Activated CD4-positive, alpha-beta T cell treated with anti-CD3 and anti-CD28 coated beads, Interleukin-2, amount 50 U/mL, for 1 hour (primary cell): ENCODE measurements at places on chromosomes 4 and X.

DNA sequence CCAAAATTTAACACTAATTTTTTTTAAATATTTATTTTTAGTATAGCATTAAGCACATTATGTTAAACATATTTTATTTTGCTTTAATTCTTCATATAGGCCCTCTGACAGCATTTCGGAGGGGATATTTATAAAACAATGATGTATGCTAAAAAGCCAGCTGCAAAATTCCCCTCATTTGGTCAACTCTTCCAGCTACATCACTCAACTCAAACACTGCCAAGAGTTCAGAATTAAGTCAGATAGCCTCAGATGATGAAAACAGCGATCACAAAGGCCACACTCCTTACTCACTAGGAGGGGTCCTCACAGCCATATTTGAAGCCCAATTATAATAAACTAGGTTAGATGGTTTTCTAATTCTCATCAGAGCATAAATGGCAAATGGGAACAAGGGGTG lies 146.6 kb downstream of the ADAMTS3 start:
- no peak for DNase-seq

- no peak for DNase-seq
Measured at GRCh38 chrX:23575281-23575680, 92.0 kb upstream of the PRDX4 start.

- DNase-seq = no peak
Measured at GRCh38 chr4:60201052-60201673, 999.0 kb upstream of the ADGRL3 start.

DNA sequence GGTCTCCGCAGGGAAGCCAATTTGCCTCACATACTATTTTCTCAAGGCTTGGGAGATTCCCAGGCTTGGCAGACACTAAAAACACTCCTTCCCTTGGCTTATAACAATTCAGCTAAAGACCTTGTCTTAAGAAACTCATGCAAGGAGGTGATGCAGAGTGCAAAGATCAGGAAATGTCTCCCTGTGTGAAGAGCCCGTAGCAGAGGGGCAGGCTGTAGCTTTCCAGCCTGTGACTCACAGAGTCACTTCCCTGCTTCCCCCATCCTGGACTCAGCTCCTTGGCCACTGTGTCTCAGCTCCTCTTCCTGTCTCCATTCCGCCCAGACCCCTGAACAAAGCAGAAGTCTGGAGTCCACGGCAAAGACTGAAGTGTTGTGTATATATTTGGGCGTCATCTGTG lies 56.1 kb downstream of the KDR start:
- no peak for DNase-seq

DNA sequence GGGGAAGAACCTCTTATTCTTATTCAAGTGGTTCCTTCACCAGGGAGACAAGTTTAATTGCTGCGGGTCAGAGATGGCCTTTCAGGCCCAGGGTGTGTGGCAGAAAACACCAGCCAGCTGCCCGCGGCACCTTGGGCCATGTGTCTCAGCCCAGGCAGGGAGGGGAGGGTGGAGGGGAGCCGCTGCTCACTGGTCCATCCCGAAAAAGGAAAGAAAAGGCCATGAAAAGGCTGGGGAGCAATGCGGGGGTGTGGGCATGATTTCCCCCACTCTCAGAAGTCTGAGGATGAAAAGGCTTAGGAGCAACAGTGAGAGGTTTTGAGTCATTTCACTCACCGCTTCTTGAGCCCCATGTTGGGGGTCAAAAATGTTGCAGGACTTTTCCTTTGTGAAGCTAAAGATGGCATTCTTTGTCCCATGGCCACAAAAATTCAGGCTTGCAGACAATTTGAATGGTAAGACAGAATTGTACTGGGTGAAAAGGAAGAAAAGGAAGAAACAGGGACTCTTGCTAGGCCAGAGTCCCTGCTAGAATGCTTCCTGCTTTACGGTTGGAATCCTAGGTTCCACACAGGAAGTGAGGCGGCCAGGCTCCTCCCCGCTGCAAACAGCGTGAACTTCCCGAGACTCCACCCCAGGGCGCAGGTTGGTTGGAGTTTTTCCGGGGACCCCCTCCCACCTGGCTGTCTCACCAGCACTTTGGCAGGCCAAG lies 17.4 kb upstream of the FAM47E start:
- DNase-seq = no peak

DNA sequence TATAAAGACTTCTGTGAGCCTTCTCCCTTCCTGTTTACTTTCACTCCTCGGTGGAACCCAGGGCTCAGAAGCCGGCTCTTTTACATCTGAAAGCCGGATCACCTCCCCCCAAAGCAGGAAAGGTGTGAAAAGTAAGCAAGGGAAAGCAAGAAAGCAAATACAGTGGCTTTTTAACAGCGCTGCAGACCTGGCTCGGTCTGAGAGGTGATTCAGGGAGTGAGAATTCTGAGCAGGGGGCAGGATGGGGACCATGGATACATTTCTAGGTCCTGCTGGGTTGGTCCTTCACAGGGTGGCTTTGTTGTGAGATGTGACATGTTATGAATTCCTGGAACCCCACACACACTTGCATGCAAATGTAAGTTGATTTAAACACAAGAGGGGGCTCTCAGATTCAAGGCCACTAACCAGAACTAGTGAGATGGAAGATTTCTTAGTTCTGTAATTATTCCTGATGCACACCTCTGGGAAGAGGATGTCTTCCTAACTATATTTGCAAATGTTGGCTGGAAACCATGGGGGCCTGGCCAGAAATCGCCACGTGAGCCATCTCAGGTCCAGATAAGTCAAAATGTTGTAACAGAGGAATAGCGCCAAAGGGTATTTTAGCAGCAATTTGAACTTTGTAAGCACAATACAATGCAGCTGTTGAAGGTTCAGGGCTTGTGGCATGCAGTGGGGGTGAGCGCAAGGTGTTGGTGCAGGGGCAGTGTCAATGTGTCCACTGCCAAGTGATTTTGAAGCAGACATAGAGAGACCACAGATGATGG lies 670.1 kb upstream of the LCORL start:
- no peak for DNase-seq

GRCh38 chr4:54231768-54232688 lies 2.9 kb downstream of the PDGFRA start:
- no peak for DNase-seq

GRCh38 chrX:14825851-14826250 lies 47.0 kb downstream of the FANCB start:
- no peak for DNase-seq

- no peak for DNase-seq
Measured at GRCh38 chr4:78120144-78120880, 63.2 kb downstream of the FRAS1 start.

DNA sequence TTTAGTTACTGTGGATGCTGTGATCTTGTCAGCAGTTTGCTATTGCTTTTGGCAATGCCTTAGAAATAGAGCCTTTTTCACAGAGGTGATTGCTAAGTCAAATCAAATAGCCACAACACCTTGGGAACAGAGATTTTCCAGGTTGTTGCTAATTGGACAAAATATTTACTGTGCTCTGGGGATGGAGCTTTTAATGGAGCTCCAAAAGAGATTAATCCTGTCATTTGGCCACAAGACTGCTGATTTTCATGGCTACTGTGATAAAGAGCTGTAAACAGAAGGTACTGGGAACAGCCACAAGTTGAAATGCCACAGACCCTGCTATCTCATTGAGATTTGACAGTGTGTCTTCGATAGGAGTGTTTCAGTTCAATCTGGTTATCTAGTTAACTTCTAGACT lies 1715.2 kb upstream of the ADGRL3 start:
- no peak for DNase-seq

DNA sequence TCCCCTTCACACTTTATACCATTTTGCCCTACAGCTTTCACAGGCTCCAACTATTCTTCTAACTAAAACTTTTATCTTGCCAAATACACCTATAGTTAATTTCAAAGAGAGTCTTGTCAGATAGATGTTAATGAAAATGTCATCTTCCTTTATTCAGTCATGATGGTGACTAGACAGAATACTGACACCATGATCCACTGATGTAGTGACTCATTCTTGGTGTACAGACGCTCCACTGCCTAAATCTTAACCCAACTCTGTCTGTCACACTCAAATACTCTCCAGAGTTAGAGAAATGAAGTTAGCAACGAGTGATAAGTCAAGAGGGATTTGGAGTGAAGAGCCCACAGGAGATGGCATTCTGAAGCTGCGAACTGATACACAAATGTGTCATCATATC lies 32.1 kb upstream of the HDAC8 start:
- no peak for DNase-seq

- DNase-seq = no peak
Measured at GRCh38 chr4:3388471-3389232, 53.1 kb upstream of the HGFAC start.

- DNase-seq = no peak
Measured at GRCh38 chrX:108028854-108029253, 16.0 kb upstream of the VSIG1 start.

GRCh38 chr4:164706675-164707074 lies 47.3 kb upstream of the SMIM31 start:
- no peak for DNase-seq

- no peak for DNase-seq
Measured at GRCh38 chr4:87716371-87717265, 66.5 kb downstream of the DMP1 start.

DNA sequence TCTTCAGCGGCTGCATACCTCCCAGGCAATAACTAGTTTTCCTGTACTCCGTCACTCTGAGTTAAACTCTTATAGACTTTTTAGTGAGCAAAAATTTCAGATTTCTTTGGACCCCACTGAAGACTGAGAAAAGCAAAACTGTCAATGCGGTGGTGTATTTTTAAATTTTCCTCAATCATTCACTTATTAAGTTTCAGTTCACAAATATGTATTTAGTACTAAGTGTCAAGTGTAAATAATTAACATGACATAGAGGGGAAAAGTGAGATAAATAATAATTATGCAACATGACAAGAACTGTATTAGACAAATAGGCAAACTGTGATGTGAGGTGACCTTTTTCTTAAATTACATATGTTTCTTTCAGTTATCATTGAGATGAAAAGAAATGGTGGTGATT lies 124.4 kb downstream of the NAF1 start:
- DNase-seq = no peak

- DNase-seq = no peak
Measured at GRCh38 chr4:7988437-7988836, 48.8 kb upstream of the AFAP1 start.

DNA sequence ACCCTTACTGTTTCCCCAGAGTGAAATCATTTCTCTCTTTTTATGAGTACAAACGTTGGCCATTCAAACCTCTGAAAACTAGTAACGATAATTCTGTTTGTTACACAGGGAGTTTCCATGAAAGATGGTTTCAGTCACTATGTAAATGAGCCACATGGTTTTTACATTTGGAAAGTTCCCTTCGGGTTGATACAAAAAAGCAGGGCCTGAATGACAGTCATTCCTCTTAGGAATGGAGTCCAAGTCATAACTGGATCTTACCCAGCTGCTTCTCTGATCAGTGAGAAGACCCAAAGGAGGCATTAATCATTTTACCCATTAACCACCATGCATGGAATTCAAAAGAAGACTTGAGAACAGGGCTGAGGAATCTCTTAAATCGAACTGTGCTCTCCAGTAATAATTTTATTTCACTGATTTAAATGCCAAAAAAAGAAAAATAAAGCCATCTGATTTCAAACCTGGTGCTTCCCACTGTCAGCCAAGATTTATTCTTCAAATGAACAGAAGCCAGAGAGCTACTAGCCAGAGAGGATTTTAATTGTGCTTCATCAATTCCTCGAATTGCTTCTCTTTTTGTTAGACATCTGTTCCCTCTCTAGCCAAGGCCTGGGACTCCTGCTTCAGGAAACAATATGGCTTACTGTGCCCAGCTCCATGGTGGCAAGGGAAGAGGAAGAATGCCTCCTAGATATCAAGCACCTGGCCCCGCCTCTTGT lies 3.2 kb downstream of the SOWAHB start:
- no peak for DNase-seq

GRCh38 chrX:118577041-118577440 lies 81.4 kb downstream of the DOCK11 start:
- no peak for DNase-seq

- no peak for DNase-seq
Measured at GRCh38 chrX:9393571-9393970, 71.3 kb upstream of the TBL1X start.

DNA sequence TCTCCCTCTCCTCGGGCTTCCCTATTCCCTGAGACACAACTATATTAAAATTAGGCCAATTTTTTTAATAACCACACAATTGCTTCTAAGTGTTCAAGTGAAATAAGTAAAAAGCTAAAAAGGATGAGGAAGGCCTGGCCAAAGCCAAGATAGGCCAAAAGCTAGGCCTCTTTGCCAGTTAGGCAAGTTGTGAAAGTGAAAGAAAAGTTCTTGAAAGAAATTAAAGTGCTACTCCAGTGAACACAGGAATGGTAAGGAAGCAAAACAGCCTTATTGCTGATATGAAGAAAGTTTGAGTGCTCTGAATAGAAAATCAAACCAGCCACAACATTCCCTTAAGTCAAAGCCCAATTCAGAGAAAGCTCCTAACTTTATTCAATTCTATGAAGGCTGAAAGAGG lies 114.2 kb upstream of the FAT4 start:
- DNase-seq = no peak

- no peak for DNase-seq
Measured at GRCh38 chr4:6267573-6267972, 2.1 kb upstream of the WFS1 start.

DNA sequence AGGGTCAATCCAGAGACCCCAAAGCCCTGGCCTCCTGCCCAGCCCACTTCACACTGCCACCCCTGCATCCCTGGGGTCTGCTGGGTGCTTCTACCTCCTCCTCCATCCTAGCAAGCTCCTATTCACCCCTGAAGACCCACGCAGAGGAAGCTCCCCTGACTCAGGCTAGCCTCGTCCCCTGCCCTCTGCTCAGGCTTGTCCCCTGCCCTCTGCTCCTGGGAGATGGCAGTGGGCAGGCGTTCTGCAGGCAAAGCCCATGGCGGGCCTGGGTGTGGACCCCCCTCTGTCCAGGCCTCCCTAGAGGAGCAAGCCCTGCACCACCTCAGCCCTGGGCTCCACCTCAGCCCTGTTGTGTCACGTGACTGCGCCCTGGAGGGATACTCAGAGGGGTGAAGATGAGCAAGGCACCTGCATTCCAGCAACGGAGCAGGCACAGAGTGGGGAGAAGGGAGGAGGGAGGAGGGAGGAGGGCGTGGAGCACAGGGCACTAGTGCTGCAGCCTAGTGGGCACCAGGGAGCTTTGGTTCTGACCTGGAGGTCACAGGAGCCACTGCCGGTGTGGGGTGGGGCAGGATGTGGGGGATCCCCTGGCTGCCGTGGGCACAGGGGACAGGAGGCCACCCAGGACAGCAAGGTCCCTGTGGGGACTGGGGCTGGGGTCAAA lies 27.6 kb upstream of the FGFR3 start:
- no peak for DNase-seq

GRCh38 chr4:140003876-140004548 lies 150.0 kb downstream of the MAML3 start:
- DNase-seq = no peak

DNA sequence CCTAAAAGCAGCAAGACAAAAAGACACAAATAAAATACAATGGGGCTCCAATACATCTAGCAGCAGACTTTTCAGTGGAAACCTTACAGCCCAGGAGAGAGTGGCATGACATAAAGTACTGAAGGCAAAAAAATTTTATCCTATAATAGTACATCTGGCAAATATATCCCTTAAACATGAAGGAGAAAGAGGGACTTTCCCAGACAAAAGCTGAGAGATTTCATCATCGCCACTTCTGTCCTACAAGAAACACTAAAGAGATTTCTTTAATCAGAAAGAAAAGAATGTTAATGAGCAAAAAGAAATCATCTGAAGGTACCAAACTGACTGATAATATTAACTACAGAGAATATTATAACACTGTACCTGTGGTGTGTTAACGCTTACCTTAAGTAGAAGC lies 86.4 kb downstream of the ANKRD17 start:
- DNase-seq = no peak
